Activated CD8-positive, alpha-beta memory T cell treated with anti-CD3 and anti-CD28 coated beads, Interleukin-2, amount 10 ng/mL, durations not matched to agents 7 days and 5 days (primary cell): ENCODE measurements at places on chromosomes 2 and 18. TPM values are rescaled to one million over a fixed set of nuclear protein-coding genes. Genes with fewer than 3 reads are reported as not detected.

SOX11 gene
- total RNA-seq = not detected

FAM237A gene
- not detected for total RNA-seq

DNA sequence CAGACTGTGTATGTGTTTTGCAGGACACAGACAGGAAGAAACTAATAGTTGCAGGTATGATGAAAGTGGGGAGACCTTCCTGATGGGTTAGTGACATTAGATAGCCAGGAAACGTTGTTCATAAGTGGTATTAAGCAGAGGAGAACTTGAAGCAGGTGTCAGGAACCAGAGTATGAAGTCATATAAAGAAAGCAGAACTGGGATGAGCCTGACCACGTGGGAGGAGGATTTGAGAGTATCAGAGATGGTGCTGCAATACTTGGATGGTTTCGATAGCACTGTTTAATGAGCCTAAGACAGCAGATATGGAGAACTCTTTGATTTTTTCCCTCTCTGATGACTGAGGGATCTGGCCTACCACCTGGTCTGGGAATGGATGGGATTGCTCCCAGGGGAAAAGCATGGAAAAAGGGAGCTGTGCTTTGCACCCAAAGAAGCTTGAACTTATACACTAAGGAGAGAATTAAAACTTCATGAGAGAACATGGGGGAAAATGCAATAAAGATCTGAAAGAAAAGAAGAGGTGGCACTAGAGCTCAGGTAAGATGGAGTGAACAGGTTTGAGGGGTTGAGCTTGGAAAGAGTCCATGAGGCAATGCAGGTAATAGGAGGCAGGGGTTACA lies 226.0 kb upstream of the LRRTM1 start:
- no peaks in the 10 kb centered on the region for H3K36me3 ChIP-seq
- no peak for DNase-seq
- no peak overlapping the region for H3K27ac ChIP-seq
- H3K27me3 ChIP-seq = no peaks in the 10 kb centered on the region
- no peaks in the 10 kb centered on the region for H3K4me1 ChIP-seq
- no peak overlapping the region for H3K4me3 ChIP-seq

GRCh38 chr2:161238560-161239325 lies 69.5 kb upstream of the PSMD14 start:
- DNase-seq = peak; percentile 72
- H3K36me3 ChIP-seq = peaks cover 15% of the 10 kb centered on the region
- H3K27ac ChIP-seq = peak overlapping the region; percentile 57
- H3K4me1 ChIP-seq = peaks cover 39% of the 10 kb centered on the region
- peak overlapping the region; percentile 84 for H3K4me3 ChIP-seq

DNA sequence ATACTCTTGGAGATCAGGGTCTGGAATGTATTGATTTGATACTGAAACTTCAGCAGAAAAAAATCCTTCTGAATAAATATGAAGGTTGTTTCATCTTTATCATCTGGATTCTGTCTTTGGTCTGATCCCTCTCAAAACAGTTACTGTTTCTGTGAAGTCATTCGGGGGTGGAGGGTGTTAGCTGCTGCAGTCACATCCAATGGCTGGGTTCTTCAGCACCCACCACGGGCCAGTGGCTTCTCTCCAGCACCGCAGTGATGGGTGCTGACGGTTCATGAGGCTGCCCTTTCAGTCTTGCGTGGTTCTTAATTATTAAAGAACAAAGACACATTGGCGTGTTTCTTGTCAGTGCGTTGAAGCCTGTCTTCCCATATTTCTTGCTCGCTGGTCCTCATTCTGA lies 148.0 kb downstream of the LDLRAD4 start:
- H3K27ac ChIP-seq = no peak overlapping the region
- H3K4me1 ChIP-seq = no peaks in the 10 kb centered on the region
- no peaks in the 10 kb centered on the region for H3K36me3 ChIP-seq
- peaks cover 12% of the 10 kb centered on the region for H3K27me3 ChIP-seq
- no peak for DNase-seq
- H3K4me3 ChIP-seq = no peak overlapping the region

DNA sequence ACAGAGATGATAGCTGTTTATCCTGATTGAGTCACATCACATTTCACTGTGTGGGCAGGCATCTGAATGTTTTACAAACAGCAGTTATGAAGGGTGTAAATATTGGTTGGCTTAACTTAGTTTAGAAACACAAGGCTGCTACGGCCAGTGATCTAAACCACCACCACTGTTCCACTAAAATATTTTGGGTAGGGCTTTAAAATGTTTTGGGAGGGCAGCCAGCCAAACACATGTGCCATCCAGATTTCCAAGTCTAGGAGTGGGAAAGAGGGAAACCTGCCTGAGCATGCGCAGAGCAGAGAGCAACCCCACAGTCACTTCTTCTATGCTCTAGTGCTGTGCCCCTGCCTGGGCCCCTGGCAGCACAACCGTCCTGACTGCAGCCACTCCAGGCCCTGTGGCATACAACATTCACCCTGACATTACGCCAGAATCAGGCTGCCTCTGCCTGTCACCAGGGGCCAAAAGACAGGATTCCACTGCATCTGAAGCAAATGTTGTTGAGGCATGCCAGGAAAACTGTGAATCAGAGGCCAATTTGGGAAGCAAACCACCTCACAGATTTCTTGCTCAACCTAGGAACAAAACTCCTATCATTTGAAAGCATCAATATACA lies 74.8 kb upstream of the COL5A2 start:
- no peak overlapping the region for H3K27ac ChIP-seq
- no peaks in the 10 kb centered on the region for H3K27me3 ChIP-seq
- H3K36me3 ChIP-seq = no peaks in the 10 kb centered on the region
- no peaks in the 10 kb centered on the region for H3K4me1 ChIP-seq

DNA sequence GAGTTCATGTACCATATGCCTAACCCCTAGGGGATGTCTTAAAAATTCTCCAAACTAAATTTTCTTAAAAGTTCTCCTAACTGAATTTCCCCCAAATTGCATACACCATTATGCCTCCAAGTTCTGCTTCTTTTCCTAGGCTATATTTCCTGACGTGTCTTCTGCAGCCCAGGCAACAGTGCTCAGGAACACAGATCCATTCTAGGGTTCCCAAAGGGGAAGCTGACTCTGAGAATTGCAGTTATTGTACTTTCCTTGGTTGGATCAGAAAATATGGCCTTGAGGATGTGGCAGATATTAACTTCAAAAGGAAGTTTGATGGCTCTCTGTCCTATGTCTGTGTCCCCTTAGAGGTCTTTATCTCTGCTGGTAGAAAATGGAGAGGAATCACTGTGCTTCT lies 124.3 kb downstream of the TMEM17 start:
- no peak overlapping the region for H3K27ac ChIP-seq
- peaks cover 6% of the 10 kb centered on the region for H3K36me3 ChIP-seq
- no peak overlapping the region for H3K4me3 ChIP-seq
- H3K4me1 ChIP-seq = peaks cover 6% of the 10 kb centered on the region
